Stimulated activated effector memory CD8-positive, alpha-beta T cell treated with anti-CD3 and anti-CD28 coated beads, Interleukin-12 subunit alpha, Interleukin-12 subunit beta, amount 100 ng/mL, for 72 hours (primary cell): ENCODE measurements at places on chromosomes 3 and 15.

DNA sequence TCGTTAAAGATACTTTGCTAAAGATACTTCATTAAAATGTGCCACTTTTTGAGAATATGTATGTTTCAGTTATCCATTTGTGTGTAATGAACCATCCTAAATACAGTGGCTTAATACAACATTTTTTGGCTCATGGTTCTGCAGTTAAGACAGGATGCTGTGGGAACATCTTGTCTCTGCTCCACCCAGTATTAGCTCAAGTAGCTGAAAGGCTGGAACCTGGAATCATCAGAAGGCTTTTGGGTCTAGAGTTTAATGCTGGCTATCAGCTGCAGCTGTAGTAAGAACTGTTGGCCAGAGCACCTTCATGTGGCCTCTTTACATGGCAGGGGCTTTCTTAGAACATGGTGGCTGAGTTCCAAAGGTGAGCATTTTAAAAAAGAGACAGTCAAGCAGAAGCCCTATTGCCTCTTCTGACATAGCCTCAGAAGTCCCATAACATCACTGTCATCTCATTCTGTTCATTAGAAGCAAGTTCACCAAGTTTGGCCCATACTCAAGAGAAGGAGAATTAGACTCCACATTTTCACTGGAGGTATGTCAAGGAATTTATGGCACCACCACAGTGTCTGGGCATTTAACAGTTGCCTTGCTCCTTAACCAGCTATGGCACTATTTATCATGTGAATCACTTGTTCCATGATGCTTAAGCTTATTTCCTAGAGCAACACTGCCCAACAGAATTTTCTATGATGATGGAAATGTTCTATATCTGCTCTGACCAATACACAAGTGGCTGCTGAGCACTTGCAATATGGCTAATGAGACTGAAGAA, 70.4 kb upstream of the PDZRN3 start:
- DNase-seq: no peak

GRCh38 chr3:36318621-36319200, 61.6 kb upstream of the STAC start:
- no peak for DNase-seq

DNA sequence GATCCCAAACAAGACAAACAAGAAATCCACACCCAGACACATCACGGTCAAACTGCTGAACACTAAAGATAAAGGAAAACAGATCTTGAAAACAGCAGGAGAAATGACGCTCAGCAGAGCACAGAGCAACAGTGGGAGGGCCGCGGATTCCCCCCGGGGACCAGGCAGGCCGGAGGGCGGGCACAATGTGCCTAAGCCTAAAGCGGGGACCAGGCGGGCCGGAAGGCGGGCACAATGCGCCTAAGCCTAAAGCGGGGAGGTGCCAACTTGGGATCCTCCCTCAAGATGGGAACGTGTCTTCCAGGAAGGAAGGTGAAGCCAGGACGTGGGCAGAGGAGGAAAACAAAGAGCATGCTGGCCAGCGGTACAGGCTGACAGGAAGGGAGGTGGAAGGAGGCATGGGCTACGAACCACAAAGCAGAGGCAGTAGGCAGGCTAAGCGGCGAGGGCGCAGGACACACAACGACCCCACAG, 31.1 kb downstream of the CYFIP1 start:
- DNase-seq: no peak

DNA sequence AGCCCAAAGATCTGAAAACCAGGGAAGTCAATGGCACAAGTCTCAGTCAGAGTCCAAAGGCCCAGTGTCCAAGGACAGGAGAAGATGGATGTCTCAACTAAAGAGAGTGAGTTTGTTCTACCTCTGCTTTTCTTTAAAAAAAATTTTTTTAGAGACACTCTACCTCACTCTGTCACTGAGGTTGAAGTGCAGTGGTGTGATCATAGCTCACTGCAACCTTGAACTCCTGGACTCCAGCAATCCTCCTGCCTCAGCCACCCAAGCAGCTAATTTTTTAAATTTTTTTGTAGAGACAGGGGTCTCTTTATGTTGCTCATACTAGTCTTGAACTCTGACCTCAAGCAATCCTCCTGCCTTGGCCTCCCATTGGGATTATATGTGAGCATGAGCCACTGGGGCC, 39.9 kb upstream of the KPNA4 start:
- DNase-seq: no peak

DNA sequence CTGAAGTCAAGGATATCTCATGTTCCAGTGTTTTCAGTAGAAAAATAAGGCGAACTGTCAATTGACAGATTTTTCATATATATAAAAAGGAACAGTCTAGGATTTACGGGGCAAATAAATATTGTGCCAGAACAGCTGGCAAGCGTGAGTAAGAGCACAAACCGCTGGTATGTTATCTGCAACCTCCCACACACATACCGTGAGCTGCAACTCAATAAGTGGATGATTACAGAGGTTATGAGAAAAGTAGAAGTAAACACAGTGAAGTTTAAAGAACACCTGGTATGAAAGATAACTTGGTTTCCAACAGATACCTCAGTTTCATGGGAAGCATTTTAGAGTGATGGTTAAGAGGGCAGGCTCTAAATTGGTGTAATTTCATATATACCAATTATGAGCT, 733.4 kb downstream of the TUSC7 start:
- no peak for DNase-seq

GRCh38 chr3:105827959-105828358, 40.9 kb downstream of the CBLB start:
- no peak for DNase-seq

GRCh38 chr15:63803106-63803886, 30.5 kb downstream of the HERC1 start:
- no peak for DNase-seq

DNA sequence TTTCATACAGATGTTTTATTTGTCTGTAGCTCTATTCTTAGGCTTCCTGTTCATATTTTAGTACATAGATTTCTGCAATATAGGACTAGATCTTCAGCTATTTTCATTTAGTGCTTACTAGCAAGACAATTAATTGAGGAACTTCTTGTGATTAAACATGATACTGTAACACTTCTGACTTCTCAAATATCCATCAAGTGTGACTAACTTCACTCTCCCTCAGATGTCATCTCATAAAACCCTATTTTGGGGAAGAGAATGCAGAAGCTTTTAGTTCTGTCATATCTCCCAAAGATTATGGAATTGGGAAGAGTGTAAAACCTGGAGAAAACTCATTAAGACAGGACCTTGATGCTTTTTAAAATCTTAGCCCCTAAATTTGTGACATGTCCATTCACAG, 28.6 kb upstream of the GOLIM4 start:
- no peak for DNase-seq

DNA sequence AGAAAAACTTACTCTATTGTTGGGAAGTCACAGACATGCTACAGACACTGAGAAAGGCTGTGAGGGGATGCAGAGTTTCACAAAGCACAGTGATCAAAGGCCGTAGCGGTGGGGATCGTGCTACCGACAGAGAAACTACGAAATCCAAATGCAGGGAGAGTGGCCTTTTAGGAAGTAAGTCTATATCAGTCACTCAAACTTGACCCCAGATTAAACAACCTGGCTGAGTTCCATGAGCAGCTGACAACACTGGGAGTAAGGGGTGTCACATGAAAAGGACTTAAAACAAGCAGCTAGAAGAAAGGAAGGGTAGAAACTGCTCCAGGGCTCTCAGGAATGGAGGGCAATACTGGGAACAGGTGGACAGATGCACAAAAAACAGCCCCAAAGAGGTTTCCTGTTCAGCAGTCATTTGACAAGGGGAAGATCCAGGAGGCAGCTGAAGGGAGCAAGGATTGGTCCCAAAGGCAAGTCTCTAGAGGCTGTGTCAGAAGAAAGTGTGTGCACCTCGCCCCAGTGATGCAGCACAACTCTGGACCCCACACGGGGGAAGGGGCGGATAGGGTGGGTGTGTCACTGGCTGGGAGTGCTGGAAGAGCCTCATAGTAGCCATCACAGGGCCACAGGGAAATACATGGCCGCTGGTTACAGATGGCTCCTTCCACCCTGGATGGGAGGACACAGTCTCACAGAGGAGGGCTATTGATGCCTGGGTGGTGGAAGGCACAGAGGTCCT, 20.3 kb upstream of the HDAC11 start:
- no peak for DNase-seq

GRCh38 chr3:5520237-5520636, 332.7 kb downstream of the EDEM1 start:
- DNase-seq: no peak

DNA sequence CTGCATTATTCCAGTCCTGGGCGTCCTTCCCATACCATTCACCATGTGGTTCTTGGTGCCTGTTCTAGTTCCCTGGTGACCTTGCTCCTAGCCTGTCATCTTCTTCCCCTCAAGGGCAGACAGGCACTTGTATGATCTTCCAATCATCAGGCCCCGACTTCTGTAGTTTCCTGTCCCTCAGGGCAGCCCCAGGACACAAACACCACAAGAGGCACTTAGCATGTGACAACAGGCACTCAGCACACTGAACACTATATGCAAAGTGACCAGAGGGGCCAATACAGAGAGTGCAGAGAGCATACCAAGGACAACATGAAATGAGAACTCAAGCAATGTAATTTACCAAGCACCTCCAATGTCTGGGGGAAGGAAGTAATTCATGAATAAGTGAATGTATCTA, 17.9 kb downstream of the TMEM40 start:
- no peak for DNase-seq
